ENCODE measurements at places on chromosomes 6 and 20.

GRCh38 chr6:126957721-126958120 lies 160.8 kb upstream of the RSPO3 start:
- no peak for DNase-seq

- no peak for DNase-seq
These were observed 14.4 kb downstream of the TGM6 start for GRCh38 chr20:2395136-2395535.

GRCh38 chr20:53805895-53806384 lies 212.3 kb upstream of the ZNF217 start:
- DNase-seq: no peak

DNA sequence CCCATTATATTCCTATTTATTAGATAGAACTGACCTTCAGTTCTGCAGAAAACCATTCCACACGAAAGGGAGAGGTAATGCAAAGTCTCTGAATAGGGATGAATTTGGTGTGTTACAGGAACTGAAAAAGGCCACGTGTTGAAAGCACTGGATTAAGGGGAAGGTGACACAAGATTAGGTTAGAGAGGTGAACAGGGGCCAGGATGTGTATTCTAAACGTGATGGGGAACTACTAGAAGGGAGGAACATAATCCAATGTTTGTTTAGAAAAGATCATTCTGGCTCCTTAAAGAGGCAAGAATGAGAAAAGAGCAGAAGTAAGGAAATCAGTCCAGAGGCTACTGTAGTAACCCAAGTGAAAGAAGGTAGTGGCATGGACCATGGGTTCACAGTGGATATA lies 6.3 kb upstream of the ZKSCAN8 start:
- no peak for DNase-seq

GRCh38 chr20:53914781-53915445 lies 155.5 kb downstream of the BCAS1 start:
- DNase-seq: no peak

GRCh38 chr6:84691978-84692623 lies 72.3 kb downstream of the TBX18 start:
- no peak for DNase-seq

- DNase-seq: no peak
These were observed 9.4 kb downstream of the C6orf58 start for GRCh38 chr6:127586372-127586771.

GRCh38 chr6:106100755-106101154 lies 14.6 kb downstream of the PRDM1 start:
- no peak for DNase-seq

DNA sequence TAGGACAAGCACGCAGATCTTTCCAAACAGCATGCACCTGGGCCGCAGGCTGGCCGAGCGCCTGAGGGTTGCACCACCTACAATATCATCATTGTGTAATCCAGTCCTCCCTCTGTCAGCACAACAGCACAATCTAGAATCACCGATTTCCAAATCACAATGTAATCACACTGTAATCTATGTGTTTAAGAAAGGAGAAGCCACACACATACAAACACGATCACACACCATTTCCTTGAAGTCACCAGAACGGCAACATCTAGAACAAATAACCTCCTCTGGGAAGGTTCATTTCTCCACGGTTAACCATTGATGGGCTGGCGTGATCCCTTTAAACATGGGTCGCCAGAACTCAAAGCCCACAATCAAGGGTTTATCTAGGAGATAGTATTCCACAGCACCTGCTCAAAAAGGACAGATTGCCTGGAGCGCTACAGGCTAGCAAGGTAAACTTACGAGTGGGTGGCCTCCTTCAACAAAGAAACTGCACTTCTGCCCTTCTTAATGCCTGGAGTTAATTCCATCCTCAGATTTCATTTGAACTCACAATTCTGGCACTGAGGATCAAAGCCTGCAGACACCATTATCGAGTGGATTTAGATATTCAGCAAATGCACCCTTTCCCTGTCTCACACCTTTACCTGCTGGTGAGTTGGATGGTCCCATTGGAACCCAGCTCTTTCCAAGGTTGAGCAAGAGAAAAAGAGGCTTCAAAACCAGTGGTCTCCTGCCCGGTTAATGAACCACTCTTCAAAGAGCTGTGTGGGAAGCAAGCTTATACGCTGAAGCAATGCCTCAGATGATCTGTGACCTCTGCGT lies 83.8 kb upstream of the FOXQ1 start:
- no peak for DNase-seq

GRCh38 chr20:51404297-51405060 lies 138.0 kb downstream of the NFATC2 start:
- DNase-seq: peak; percentile 92

GRCh38 chr6:37848371-37848770 lies 28.8 kb downstream of the ZFAND3 start:
- DNase-seq: no peak
